ENCODE measurements at places on chromosomes 11 and 22.
A peak's percentile ranks its signal among the peaks of the same experiment; 100 is the strongest.

GRCh38 chr11:68969386-68969785 is 11.4 kb downstream of the MRGPRD start:
- no peak for DNase-seq

DNA sequence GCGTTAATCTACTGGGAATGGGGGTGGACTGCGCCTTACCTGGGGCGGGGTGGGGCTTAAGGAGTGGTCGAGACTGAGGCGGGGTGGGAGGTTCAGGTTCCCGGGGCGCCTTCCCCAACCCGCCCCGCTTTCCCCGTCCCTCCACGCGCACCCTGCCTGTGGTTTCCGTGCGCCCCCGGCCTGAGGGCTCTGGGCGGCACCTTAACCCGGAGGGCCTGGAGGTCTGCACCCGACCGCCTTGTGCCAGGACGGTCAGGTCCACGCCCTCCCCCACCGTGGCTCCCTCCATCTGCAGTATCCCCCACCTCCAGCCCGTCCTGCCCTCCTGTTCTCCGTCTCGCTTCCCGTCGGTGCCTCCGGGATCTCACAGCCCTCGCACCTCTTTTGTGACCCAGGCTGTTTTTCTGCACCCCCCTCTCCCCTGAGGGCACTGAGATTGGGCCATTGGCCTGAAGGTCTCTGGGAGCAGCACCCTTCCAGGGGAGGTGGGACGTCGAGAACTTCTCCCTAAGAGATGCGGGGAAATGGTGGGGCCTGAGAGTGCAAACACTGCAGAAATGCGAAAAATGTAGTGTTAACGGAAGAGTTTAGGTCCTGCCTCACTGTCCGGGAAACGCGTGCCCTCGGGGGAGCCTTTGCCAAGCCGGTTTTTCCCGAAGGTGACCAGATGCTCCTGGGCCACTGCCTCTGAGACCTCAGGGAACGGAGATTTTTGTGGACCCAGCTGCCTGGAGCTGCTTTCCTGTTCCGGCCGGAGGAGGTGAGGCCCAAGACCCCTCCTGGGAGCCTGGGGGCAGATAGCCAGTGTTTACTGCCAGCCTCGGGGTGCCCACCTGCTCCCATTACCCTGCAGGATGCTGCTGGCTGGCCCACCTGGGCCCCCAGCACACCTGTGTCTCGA is 1.2 kb upstream of the ASCL2 start:
- DNase-seq = no peak

DNA sequence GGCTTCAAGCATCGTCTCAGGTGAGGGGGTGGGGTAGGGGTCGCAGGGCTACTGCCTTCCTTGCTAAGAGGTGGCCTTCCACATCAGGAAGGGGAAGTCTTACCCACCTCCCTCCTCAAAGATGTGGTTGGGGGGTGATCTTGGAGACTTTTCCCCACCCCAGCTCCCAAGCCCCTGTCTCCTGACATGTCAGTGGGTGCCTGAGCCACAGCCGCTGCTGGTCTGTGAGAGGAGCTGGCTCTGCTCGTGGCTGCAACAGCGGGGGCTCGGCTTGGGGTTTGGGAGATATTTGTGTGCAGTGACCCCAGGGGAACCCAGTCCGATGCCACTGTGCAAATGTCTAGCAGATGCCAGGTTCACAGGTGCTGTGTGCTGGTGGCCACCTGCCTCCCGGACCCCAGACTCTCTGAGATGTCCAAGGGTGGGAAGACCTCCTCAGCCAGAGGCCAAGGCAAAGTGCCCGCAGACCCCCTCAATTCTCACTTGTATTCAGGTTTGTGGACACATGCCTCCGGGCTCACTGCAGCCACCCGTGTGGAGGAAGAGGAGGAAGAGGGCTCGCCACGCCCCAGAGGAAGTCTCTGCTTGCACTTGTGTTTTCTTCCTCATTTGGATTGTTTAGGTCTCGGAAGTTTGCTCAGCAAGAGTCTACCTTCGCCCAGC is 1.9 kb downstream of the KCNQ1 start:
- peak; percentile 32 for DNase-seq

DNA sequence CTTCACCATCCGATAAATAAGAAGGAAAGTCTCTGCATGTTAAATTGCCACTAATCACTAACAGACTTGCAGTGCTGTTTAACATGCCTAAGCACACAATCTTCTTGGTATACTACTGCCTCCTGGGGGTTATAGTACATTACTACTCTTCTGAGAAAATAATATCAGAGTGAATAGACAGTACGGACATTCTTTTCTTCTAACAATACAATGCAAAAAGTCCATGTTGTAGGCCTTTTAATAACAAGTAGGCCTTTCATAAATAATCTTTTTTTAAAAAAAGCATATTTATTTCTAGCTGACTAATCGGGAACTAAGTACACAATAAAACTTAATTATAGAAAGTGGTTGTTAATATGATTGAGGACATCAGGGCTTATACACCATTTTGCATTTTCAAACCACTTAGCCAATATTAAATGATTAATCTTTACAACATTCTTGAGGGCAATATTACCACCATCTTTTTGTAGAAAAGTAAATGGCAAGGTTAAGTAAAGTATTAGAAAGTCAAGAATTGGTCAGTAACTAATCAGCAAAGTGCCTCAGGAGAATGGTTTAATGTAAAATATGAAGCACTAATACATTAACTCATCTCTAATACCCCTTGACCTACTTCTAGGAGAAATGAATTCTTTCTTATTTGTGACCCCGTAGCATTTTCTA is 84.7 kb downstream of the TTC28 start:
- peak; percentile 89 for DNase-seq

GRCh38 chr22:26409719-26410335 is 19.2 kb upstream of the ASPHD2 start:
- no peak for DNase-seq

DNA sequence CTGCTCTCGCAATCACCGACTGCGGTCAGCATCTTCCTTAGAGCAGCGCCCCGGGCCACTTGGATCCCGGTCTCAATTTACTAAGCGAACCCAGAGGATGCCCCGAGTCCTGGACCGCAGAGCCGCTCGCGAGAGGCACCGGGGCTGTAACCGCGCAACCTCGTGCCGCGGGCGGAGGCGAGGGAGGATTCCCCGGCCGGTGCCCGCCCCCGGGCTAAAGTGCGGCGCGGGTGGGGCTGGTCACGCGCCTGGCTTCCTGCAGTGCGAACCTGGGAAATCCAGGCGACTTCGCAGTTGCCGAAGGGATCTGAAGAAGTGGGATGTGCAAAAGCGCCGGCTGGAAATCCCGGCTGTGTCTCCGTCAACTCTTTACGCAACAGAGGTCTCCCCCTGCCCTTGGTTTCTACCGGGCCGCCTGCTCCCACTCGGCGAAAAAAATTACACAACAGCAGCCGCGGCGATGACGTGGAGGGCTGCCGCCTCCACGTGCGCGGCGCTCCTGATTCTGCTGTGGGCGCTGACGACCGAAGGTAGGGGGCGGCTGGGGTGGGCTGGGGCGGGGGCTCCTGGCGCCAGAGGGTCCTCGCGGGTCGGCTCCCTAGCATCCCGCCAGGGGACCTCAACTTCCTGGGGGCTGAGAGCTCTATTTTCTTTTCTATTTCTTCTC is at the start of gene NCR3LG1:
Gene NCR3LG1 (plus strand): TSS at position 291 of the 667 bp plus-strand sequence. CDS start 170 bp downstream, at position 461.
- peak; percentile 76 for DNase-seq

- DNase-seq = no peak
These were observed 2.3 kb downstream of the CCDC86 start for GRCh38 chr11:60844045-60844869.
